Activated B cell treated with CpG ODN at 0.5 μM for 24 hours (primary cell): ENCODE measurements at places on chromosomes 11 and 22. TPM values are rescaled to one million over a fixed set of nuclear protein-coding genes. Genes with fewer than 3 reads are reported as not detected.

DNA sequence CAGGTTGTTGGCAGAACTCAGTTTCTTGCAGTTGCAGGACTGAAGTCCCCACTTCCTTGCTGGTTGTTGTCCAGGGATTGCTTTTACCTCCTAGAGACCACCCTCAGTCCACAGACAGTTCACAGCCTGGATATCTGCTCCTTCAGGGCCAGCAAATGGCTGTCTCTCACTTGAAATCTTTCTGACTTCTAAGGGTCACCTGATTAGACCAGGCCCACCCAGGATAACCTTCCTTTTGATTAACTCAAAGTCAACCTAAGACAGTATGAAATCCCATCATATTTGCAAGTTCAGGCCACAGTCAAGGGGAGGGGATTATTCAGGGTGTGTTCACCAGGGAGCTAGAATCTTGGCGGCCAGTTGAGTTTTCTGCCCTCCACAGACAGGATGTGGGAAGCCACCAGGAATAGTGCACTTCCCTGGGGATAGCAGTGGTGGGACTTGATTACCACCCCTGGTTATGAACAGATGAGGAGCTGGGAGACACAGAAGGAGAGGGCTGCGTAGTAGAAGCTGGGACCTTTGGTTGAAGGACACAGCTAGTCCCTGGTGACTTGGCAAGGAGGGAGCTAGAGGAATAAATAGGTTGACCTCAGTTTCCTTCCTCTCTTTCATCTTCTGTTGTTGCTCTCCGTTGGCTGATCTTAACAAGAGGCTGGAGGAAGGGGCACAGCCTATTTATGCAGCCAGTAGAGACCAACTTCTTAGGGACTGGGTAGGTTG lies 33.4 kb downstream of the MIAT start:
- H3K4me1 ChIP-seq = peaks cover 20% of the 10 kb centered on the region
- H3K36me3 ChIP-seq = peaks cover 72% of the 10 kb centered on the region
- no peak overlapping the region for H3K4me3 ChIP-seq
- H3K27ac ChIP-seq = no peak overlapping the region

GRCh38 chr11:94544646-94545263 lies 1.0 kb downstream of the FUT4 start:
- H3K4me1 ChIP-seq = peaks cover 17% of the 10 kb centered on the region
- H3K27ac ChIP-seq = no peak overlapping the region
- H3K27me3 ChIP-seq = peaks cover 8% of the 10 kb centered on the region
- peaks cover 4% of the 10 kb centered on the region for H3K36me3 ChIP-seq
- no peak for DNase-seq
- peak overlapping the region; percentile 70 for H3K4me3 ChIP-seq

DNA sequence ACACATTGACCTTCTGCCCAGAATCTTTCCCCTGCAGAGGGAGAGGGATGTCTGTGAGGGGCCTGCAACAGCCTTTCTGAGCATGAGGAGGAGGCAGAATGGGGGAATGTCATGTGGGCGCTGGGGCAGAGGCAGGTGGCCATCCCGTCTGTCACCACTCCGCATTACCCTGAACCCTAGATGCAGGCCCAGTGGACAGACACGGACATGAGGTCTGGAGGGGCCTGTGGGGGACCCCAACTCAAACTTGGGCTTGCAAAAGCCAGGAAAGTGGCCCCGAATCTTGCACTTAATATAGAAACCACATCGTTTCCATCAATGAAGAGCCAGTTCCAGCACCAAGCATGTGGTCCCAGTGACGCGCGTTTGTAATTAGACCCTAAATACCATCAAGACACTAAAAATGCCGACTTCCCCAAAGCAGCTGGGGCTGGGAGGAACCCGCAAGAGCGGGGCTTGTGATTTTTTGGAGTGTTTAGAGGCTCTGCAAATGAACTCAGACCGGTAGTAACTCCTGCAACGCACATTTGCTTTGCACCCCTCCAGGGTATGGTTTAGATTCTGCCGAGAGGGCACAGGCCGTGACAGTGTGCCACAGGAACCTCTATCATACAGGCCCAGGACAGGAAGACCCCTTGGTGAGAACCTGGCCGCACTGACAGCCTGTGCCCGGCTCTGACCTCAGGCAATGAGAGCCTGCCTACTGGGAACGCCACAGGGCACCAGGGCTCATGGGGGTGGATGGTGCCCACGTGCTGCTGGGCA lies 109.3 kb downstream of the CTTN start:
- H3K4me3 ChIP-seq = no peak overlapping the region
- no peaks in the 10 kb centered on the region for H3K27me3 ChIP-seq
- no peak overlapping the region for H3K27ac ChIP-seq
- H3K4me1 ChIP-seq = no peaks in the 10 kb centered on the region

DNA sequence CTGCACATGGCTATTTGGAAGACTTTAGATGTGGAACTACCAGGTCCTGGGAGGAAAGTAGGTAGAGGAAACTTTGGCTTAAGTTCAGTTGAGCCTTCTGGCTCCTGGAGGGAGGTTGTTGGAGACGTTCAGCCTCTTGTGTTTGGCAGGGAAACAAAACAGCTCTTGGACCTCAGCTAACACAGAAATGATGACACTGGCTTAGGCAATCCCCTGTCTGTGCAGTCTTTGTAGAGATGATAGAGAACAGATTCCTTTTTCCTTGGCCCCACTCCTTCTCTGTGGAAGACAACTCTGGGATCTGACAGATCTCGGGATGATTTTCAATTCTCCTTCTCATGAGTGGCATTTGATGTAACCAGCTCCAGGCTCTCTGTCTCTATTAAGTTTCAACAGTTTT lies 428.5 kb downstream of the TMEM135 start:
- DNase-seq = no peak
- no peaks in the 10 kb centered on the region for H3K4me1 ChIP-seq

GRCh38 chr11:123308077-123308476 lies 113.0 kb upstream of the CLMP start:
- no peak overlapping the region for H3K4me3 ChIP-seq
- peaks cover 11% of the 10 kb centered on the region for H3K4me1 ChIP-seq
- H3K27ac ChIP-seq = no peak overlapping the region
- no peak for DNase-seq

- no peak for DNase-seq
- H3K27ac ChIP-seq = no peak overlapping the region
- H3K27me3 ChIP-seq = peaks cover 3% of the 10 kb centered on the region
- H3K4me1 ChIP-seq = peaks cover 32% of the 10 kb centered on the region
Measured at GRCh38 chr11:75526192-75526541, 426 bp upstream of the GDPD5 start.

DNA sequence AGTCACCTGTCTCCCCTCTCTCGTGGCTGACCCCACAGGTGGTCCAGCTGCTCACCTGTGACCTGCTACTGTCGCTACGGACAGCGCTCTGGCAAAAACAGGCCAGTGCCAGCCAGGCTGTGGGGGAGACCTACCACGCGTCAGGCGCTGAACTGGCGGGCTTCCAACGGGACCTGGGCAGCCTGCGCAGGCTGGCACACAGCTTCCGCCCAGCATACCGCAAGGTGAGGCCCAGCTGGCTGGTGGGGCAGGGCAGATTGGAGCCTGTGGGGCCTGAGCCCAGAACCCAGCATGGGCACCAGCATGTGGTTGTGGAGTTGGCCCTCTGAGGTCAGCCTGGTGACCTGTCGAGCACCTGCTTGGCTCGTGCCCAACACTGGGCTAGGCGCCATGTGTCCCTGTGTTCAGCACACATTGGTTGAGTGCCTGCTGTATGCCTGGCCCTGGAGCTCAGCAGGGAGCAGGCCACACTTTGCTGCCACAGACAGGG lies 11.9 kb downstream of the SHISA8 start:
- peaks cover 88% of the 10 kb centered on the region for H3K36me3 ChIP-seq
- no peak overlapping the region for H3K4me3 ChIP-seq
- no peak for DNase-seq
- no peak overlapping the region for H3K27ac ChIP-seq
- no peaks in the 10 kb centered on the region for H3K27me3 ChIP-seq

DNA sequence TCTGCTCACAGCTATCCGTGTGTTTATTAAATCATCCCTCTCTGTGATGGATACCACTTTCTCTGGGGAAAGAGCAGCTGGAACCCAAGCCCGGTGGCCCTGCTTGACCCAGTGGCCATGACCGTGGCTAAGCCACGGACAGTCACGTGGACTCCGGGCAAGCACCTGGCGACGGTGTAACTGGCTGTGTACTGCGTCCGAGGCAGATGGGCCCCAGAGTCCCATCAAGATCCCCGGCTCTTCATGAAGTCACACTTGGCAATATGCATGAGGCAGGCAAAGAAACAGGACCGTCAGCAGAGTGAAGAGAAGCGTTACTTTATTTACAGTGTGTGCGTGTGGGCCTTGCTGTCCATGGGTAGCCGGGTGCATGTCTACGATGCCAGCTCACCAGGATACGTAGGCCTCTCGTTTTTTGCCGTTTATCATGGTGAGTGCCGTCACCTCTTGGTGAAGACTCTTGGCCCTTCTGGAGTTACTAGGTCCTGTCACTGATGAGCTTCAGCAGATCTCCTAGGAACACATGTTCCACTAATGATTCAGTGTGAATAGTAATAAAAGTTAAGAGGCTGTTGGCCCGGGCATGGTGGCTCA lies 366.3 kb downstream of the TBC1D22A start:
- H3K27ac ChIP-seq = no peak overlapping the region
- H3K36me3 ChIP-seq = peaks cover 39% of the 10 kb centered on the region
- no peaks in the 10 kb centered on the region for H3K27me3 ChIP-seq
- DNase-seq = no peak
- no peak overlapping the region for H3K4me3 ChIP-seq

DNA sequence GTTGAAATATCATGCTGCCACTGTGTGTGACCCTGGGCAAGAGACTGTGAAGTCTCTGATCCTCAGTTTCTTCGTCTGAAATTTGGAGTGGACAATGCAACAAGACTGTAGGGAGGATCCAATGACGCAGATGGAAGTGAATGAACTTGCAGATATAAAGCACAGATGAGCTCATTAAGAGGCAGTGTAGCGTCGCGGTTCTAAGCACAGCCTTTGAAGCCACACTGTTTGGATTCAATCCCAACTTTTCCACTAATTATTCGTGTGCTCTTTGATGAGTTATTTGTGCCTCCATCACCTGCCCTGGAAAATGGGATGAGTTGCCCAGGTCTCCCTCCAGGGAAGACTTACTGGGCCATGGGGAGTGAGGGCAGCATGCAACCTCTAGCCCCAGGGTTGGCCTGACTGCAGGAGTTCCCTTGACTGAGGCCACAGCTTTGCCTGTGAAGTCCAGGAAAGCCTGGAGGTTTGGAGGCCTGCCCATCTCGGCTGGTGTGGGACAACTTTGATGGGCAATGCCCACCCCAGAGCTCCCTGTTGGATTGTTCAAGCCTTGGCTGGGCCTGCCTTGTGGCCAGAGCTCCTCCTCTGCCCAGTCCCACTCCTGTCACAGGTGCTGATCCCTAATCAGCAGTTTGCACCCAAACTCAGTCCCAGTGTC lies 266.0 kb upstream of the B3GAT1 start:
- no peak overlapping the region for H3K27ac ChIP-seq
- H3K4me1 ChIP-seq = no peaks in the 10 kb centered on the region
- DNase-seq = no peak
- no peaks in the 10 kb centered on the region for H3K36me3 ChIP-seq
- H3K27me3 ChIP-seq = peaks cover 3% of the 10 kb centered on the region

DNA sequence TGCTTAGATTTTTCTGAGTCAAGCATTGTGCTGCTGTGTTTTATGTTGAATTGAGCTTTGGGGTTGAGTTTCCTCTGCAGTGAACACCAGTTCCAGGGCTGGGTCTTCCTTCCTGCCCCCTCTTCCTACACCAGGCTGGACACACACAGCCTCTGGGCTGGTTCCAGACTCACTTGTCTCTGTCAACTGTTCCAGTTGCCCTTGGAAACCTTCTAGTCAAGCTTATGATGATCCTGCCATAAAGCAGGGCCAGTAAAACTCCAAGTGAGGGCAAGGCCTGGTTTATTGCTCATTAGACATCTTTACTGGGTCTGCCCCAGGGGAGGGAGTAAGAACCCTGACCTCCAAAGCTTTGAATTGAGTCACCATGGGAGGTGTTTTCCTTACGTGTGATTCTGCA lies 61.1 kb downstream of the KIAA1671 start:
- H3K27me3 ChIP-seq = peaks cover 7% of the 10 kb centered on the region
- no peak for DNase-seq
- H3K36me3 ChIP-seq = no peaks in the 10 kb centered on the region

GRCh38 chr22:41052661-41053490 lies 39.5 kb upstream of the EP300 start:
- H3K4me1 ChIP-seq = no peaks in the 10 kb centered on the region
- H3K4me3 ChIP-seq = no peak overlapping the region
- no peaks in the 10 kb centered on the region for H3K27me3 ChIP-seq

- H3K4me3 ChIP-seq = no peak overlapping the region
- peaks cover 34% of the 10 kb centered on the region for H3K27me3 ChIP-seq
- DNase-seq = no peak
- H3K36me3 ChIP-seq = no peaks in the 10 kb centered on the region
- H3K27ac ChIP-seq = peak overlapping the region; percentile 0
Measured at GRCh38 chr11:76622493-76623094, 48.0 kb downstream of the LRRC32 start.

- H3K36me3 ChIP-seq = no peaks in the 10 kb centered on the region
- H3K4me3 ChIP-seq = no peak overlapping the region
- no peak for DNase-seq
- H3K27me3 ChIP-seq = peaks cover under 1% of the 10 kb centered on the region
Measured at GRCh38 chr22:43393844-43394474, 17.9 kb upstream of the MPPED1 start.

DNA sequence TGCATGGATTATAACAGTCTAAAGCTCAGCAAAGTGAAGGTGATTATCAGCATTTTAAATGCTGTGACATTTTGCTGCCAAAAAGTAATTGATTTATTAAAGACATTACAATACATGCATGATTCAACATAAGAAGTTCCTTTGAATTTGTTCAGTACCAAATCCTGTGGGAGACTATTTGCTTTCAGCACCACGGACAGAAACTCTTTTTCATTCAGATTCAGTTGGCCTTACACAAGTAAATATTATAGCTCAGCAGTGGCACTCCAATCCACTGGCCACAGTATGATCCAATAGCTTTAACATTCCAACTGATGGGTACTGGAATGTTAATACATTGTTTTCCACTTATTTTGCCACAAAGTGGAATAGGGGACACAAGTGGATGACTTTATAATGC lies 806.7 kb downstream of the NTM start:
- H3K4me1 ChIP-seq = no peaks in the 10 kb centered on the region
- no peaks in the 10 kb centered on the region for H3K36me3 ChIP-seq
- no peaks in the 10 kb centered on the region for H3K27me3 ChIP-seq
- H3K27ac ChIP-seq = no peak overlapping the region

OR51B5 gene
- 0.27 TPM in 1 of 2 replicates, not detected in the other for total RNA-seq

TTC17 gene
- 102 and 127 TPM in 2 replicates for total RNA-seq

SHANK2 gene
- 0.24 and 0.56 TPM in 2 replicates for total RNA-seq

RFPL1 gene
- not detected in 2 replicates for total RNA-seq

TBX10 gene
- not detected in 2 replicates for total RNA-seq

CCDC89 gene
- not detected in 2 replicates for total RNA-seq

F2 gene
- total RNA-seq = not detected in 2 replicates
